ENCODE measurements at places on chromosomes 7 and 10.

DNA sequence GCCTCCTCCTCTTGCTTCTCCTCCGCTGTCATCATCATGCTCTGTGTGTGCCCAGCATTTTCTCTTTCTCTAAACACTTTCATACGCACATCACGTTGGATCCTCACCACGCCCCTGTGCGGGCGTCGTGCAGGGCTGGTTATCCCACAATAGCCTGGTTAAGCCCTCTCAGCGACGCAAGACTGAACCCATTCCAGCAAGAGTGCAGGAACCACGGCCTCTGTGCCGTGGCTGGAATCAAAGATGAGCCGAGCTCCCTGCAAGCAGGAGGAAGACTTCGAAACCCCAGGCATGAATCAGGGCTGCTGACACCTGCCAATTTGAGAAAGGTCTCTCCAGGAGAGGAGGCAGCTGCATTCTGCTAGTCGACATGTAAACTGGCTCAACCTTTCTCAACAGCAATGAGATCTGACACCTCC is 74.8 kb upstream of the FOXK1 start:
- DNase-seq, result no peak

GRCh38 chr10:126405239-126405775 is 17.0 kb upstream of the ADAM12 start:
- DNase-seq, result no peak

DNA sequence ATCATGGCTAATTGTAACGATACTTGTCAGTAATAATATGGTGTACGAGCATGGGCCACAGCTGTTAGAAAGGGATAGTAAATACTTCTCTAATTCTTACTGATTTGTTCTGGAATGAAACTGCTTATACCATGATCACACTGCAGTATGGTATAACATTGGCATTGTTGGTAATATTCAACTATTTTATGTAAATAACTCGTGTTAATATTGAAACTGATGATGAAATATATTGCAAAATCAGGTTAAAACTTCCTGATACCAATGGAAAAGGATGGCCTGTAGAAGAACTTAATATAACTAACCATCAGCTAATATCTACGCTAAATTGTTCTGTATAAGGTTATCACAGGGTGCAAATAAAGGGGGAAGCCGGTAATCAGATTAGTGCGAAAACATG is 10.3 kb downstream of the OR2A14 start:
- no peak for DNase-seq

DNA sequence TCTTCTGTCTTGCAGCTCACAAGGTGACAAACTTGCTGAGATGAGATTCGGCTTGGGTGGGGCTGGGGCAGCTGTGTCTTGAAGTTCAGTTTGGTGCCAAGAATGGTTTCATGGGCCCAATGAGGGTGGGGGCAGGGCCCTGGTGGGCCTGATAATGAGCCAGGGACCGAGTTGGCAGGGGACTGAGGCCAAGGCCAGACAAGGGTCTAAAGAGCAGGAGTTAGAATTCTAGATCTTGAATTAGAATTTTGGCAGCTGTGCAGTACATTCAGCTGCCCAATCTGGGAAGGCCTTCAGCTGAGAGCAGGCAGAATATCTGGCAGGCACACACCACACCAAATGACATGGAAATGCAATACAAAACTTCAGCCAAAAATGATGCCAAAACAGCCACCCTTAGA is 1.5 kb upstream of the JAZF1 start:
- no peak for DNase-seq

DNA sequence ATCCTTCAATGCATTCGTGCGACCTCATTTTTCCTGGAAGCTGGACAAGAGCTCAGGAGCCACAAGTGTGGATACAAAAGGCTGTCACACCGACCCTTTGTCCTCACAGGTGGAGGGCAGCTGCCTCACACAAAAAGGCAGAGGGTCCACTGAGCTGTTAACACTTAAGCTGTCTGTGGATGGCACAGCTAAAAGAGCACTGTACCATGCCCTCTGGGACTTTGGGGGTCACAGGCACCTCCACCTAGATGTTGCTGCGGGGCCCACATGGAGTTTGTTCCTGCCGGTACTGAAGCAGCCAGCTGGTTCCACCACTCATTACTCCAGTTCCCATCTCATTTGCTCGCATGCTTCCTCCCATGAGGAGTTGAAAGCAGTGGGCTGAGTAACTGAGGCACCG is 57.0 kb downstream of the STRA8 start:
- DNase-seq, result no peak

GRCh38 chr7:134654104-134654775 is 7.6 kb downstream of the BPGM start:
- DNase-seq, result no peak

DNA sequence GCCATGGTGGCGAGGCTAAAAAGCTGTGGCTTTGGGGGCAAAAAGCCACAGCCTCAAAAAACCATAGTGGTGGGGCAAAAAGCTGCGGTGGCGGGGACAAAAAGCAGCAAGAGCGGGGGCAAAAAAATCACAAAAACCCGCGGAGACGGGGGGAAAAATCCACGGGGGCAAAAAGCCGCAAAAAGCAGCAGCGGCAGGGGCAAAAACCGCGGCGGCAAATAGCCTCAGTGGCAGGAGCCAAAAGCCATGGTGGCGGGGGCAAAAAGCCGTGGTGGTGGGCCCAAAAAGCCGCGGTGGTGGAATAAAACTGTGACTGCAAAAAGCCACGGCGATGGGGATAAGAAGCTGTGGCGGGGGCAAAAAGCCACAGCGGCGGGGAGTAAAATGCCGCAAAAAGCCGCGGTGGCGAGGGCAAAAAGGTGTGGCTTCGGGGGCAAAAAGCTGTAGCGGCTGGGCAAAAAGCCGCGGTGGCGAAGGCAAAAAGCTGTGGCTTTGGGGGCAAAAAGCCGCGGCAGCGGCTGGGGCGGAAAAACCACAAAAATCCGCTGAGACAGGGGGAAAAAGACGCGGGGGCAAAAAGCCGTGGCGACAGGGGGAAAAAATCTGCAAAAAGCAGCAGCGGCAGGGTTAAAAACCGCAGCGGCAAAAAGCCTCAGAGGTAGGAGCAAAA is 526.6 kb downstream of the ZNF33B start:
- no peak for DNase-seq

DNA sequence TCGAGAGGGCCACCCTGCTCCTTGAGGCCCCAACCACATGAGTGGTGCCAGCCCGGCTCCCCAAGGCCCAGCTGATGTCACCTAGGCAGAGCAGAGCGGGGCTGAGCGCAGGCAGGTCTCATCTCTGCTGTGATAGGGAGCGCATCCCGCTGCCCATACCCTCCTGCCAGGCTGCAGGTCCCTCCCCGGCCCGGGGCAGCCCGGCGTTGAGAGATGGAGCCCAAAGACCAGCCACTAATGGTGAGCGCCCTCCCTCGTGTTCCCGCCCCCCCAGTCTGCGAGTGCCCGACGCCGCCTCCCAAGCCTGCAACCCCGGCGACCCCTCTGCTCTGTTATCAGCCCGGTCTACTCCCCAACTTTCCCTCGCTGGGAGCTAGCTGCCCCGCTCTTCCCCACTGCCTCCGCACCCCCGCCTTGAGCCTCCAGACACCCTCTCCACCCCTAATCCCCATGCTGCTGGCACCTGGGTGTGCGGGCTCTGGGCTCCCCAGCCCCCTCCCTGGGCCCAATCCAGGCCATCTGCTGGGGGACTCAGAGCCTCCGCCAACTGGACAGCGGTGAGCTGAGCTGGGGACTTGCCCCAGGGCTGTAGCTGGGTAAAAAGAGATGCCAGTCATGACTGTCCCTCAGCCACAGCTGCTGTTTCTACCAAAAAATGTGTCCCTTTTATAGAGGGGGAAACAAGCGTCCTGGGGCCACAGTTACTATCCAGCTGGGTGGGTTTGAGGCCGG is 19.7 kb upstream of the CHST12 start:
- DNase-seq, result no peak

DNA sequence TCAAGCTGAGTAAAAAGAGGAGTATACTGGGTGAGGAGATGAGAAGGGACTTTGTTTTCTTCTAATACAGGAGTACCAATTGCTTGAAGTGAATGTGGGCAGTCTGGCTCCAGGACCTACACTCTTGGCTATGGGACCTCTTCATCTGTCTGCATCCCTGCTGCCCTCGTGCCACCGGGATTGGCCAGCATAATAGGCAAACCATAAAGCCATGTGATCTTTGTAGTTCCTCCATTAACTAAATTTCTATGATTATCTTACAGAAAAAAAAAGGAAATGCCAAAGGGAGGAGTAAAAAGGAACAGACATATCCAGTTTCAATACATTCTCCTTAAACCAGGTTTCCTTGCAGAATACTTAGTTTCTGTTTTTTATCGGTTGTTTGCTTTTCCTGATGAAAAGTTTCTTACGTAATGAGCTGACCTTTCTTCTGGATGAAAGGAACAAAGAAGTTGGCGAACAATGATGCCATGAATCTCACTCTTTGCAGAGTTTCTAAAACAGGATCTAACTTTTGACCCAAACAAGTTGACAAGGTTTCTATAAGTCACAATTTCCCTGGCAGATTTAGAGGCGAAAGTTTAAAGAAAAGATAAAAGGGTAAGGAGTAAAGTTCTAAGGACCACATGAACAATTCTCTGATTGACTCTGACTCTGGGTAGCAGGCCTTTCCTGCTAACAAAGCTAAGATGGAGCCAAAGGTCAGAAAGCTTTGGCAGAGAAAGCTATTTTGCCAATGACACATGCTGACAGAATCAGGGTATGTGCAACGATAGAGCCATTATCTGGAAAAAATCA is 54.1 kb downstream of the LAMB1 start:
- no peak for DNase-seq

GRCh38 chr10:89148061-89148460 is 59.1 kb downstream of the CH25H start:
- no peak for DNase-seq

GRCh38 chr7:92253251-92253650 is 7.5 kb downstream of the ANKIB1 start:
- no peak for DNase-seq

DNA sequence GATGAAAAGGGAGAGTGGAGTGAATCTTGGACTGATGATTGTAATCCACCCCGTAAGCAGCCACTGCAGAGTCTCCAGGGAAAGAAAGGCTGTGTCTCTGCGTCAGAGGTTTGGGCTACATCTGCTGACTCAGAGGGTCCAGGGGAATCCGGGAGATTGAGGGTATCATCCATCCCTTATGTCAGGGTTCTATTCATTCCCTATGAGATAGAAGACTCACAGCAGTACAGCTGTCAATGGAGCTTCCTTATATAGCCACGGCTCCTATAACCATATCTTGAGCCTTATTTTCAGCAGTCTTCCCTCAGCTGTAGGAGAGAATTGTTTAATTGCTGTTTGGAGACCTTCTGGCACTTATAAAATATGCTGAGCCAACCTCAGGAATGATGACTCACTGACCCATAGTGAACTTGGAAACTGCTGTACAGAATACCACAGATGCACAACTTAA is 558.2 kb upstream of the PFKP start:
- DNase-seq, result no peak

- no peak for DNase-seq
These were observed 90.7 kb downstream of the DGKI start for GRCh38 chr7:137755846-137756651.

DNA sequence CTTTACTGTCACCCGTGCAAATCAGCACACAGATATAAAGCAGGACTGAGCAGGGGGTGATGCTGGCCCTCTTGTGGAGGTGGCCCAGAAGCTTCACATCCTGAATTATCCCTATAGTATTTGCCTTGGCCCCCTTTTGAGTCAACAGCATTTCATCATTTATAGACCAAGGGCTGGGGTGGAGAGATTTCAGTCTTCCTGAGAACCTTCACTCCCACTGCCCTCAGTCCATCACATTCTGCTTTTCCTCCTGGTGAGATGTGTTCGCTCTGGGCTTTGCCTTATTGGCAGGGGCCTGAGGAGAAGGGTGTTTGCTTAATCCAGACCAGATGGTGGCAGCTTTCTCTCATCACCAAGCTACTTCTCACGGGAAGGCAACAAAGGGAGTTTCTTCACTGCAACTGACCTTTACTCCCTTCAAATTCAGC is 47.7 kb downstream of the NOC3L start:
- DNase-seq, result no peak

GRCh38 chr10:4720463-4720862 is 105.5 kb upstream of the AKR1E2 start:
- no peak for DNase-seq

GRCh38 chr7:96241855-96242254 is 80.0 kb downstream of the SLC25A13 start:
- no peak for DNase-seq

GRCh38 chr10:89158446-89158845 is 48.7 kb downstream of the CH25H start:
- DNase-seq, result no peak

DNA sequence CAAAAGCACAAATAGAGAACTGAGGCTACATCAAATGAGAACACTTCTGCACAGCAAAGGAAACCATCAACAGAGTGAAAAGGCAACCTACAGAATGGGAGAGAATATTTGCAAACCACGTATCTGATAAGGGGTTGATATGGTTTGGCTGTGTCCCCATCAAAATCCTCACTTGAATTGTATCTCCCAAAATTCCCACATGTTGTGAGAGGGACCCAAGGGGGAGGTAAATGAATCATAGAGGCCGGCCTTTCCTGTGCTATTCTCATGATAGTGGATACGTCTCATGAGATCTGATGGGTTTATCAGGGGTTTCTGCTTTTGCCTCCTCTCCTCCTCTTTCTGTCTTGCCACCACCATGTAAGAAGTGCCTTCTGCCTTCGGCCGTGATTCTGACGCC is 120.6 kb upstream of the FRMD4A start:
- no peak for DNase-seq

DNA sequence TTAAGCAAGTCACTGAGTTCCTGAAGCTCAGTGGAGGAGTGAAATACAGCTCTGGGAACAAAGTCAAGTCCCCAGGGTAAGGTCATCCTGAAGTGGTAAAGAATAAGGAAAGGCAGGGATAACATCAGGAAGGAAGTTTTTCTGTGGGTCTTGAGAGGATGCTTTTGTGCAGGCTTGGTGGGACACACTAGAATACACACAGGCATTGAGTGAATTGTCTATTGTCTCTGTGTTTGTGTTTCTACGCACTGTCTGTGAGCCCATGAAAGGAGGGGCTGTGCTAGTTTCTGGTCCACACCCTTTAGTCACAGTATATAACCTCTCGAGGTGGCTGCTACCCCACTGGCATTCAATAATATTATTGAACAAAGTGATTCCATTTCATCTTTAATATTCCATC is 95.8 kb upstream of the ABCB5 start:
- no peak for DNase-seq

- no peak for DNase-seq
These were observed 159.8 kb downstream of the MAGI2 start for GRCh38 chr7:79293655-79294142.

DNA sequence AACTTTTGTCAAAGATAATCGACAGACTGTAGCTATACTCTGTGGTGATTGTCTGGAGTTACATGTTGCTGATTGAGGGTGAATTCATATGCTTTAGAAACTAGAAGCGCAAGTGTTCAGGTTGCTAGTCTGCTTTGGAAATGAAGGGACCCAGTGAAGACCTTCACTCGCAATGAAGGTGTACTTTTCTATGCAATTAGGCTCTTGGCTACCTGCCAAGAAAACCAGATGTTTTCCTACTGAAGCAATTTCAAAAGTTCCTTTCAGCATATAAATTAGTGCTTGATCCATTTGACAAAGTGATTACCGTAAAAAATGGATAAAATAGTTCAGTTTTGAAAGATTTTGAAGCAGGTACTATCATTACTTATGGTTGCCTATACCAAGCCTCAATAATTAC is 10.0 kb upstream of the STK31 start:
- DNase-seq, result no peak

GRCh38 chr10:42939237-42939636 is 137.6 kb upstream of the RET start:
- DNase-seq, result no peak

GRCh38 chr7:142094861-142095260 is 16.7 kb upstream of the MGAM2 start:
- no peak for DNase-seq

GRCh38 chr7:110373859-110374258 is 717.1 kb upstream of the LRRN3 start:
- no peak for DNase-seq

GRCh38 chr7:44867073-44867995 is 18.0 kb downstream of the PURB start:
- DNase-seq, result no peak

Data from T-helper 22 cell (primary cell).